ENCODE measurements at places on chromosomes 6 and 20.

DNA sequence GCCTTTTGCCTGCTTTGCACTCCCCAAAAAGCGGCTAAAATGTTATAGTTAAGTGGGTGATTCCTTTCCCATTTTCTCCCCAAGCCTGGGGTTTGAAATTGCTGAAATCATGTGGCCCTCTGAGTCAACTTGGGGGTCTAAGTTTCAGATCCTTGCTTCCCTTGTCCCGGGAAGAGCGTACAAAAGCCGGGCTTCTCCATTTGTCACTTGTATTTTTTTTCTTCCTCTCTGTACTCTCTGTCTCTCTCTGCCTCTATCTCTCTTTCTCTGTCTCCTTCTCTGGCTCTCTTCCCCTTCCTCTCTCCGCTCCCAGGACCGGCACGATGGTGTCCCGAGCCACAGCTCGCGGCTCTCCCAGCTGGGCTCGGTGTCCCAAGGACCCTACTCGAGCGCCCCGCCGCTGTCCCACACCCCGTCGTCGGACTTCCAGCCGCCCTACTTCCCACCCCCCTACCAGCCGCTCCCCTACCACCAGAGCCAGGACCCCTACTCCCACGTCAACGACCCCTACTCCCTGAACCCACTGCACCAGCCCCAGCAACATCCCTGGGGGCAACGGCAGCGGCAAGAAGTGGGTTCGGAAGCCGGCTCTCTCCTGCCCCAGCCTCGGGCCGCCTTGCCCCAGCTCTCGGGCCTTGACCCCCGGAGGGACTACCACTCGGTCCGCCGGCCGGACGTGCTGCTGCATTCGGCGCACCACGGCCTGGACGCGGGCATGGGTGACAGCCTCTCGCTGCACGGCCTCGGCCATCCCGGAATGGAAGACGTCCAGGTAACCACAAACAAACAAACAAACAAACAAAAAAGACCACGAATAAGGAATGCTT, 4.6 kb downstream of the TFAP2B start:
- DNase-seq: no peak

DNA sequence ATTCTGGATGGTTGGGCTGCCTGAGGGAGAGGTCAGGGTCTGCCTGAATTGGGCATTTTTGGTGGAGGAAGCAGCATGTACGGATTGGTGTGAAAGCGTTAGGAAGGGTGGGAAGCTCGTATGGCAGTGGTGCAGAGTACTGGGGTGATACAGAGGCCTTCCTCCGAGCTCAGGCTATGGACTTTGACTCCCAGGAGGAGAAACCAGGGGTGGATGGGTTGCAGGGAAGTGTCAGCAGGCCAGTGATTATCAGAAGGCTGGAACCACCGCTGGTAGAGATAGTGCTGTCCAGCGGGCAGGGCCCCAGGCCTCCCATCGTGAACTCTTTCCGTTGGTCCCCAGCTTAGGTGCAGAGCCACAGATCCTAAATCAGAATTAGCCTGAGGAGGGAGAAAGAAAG, 5.3 kb downstream of the WFDC5 start:
- DNase-seq: no peak

GRCh38 chr20:21710341-21710740, 4.9 kb downstream of the PAX1 start:
- no peak for DNase-seq

GRCh38 chr6:5121956-5122355, 36.8 kb downstream of the PPP1R3G start:
- no peak for DNase-seq

- no peak for DNase-seq
These were observed 186.5 kb downstream of the MEI4 start for GRCh38 chr6:77839292-77839691.

GRCh38 chr20:3080939-3081388, 3.6 kb downstream of the AVP start:
- DNase-seq: no peak

DNA sequence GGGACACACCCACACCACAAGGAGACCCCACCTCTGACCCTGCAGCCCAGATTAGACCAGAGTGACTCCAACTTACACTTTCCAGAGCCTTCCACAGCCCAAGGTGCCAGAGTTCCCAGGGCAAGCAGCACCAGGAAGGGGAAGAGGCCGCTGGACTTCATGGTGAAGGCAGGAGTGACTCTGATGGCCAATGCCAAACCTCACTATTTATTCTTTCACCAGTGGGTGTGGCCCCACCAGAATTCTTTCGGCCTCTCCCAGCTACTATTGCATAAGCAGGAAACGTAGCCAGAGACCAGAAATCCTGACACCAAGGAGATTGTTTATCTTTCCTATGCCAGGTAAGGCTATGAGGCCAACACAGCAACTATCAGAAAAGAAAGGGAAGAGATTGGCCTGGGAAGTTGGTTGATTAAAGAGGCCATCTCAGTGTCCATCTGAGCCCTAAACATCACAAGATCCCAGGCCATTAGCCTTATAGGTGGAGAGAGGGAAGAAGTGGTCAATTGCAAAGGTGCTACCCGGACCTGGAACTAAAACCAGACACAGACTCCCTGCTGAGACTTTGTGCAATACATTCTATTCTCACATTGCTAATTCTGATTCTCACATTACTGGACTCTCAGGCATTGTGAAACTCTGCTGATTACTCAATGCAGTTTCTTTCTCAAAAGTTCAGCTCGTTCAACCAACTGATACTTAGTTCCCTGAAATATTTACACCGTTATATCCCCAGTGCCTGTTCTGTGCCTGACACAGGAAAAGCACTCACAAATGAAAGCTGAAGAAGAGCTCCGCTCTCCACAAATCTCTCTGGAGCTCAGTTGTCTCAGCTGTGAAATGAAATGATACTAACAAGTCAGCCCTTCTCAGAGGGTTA, at the start of gene SLPI:
TSS of gene SLPI (minus strand) at position 182 of the 880 bp plus-strand sequence. CDS start at position 161, 21 bp downstream.
- no peak for DNase-seq

GRCh38 chr20:47389867-47390347, 33.4 kb upstream of the ZMYND8 start:
- no peak for DNase-seq

DNA sequence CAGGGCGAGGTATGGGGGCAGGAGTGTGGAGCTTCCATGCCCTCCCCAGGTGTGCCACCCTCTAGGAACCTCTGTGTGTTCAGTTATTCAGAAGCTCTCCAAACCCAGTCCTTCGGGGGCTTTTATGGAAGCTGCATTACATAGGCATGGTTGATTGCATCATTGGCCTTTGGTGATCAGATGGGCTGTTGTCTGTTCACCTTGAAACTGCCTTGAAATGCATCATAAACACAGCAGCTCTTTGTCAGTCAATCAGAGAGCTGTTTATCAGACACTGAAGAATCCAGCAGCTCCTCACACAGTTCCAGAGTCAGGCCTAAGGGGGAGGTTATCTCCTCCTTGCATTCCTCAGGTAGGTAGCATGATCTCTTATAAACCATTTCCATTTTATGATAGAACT, 62.4 kb downstream of the E2F3 start:
- no peak for DNase-seq

DNA sequence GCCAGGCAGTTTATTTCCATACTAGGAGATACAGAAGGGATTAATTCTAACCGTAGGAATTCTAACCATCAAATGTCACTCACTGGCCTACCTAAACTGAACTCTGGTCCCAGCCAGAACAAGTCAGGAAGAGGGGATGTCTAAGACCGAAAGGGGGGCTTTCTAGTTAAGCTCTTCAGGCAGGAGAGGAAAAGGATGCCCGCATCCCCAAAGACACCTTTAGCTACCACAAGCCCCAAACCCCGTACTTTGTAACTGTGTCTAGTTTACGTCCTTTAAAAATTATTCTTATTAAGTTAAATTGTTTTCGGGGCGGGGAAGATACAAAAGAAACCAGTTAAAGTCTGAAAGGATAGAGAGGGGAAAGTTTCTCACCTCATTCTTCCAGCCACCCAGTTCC, 1.2 kb upstream of the ZNF76 start:
- DNase-seq: no peak

- no peak for DNase-seq
These were observed 349.8 kb downstream of the CDC5L start for GRCh38 chr6:44737341-44737740.
